ENCODE measurements at places on chromosomes 4 and X. TPM values are rescaled to one million over a fixed set of nuclear protein-coding genes. Genes with fewer than 3 reads are reported as not detected.

The PRDM5 gene
- 0.16 TPM for total RNA-seq

DNA sequence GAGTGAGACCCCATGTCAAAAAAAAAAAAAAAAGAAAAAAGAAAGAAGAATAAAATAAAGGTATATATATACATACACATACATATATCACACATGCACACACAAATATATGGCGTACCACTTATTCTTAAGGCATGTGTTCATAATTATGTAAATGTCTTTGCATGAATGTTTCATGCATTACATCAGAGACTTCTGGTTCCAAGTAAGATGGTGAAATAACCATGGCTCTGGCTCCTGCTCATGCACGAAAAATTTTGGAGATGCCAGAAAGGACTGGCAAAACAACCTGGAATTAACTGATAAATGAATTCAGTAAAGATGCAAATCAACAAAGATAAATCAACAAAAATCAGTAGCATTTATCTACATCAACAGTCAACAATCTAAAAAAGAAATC is 19.7 kb upstream of the FHIP1A start:
- no peak for DNase-seq

DNA sequence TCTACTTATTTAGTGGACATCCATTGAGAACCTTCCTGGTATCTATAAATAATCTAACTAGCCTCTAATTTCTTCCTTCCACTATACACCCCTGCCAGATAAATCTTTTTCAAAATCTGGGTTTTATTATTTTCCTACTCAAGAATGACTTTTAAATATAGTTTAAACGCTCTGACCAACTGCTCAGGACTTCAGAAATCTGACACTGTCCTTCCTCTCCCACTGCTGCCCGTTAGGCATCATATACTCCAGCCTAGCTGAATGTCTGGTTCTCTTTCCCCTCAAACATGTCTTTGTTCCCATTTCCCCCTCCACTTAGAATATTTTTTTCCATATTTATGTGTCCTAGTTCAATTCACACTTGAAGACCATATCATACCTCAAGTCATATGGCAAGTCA is 35.2 kb upstream of the CBLL2 start:
- no peak for DNase-seq

- DNase-seq, result no peak
Observed at GRCh38 chr4:1633993-1634392, 50.1 kb downstream of the FAM53A start.

DNA sequence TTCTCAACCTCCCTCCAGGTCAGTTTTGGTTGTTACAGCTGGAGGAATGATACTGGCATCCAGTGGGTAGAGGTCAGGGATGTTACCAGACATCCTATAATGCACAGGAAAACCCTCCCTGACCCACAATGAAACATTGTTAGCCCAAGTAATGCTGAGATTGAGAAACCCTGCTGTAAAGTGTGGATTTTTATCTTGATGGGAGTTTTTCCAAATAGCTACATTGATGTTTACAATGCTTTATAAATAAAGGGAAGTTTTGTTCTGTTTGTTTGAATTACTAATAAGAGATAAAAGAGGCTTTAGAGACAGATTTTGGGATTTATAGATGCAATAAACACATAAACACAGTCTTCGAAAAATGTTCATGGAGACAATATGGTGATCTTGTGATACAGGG is 194.0 kb upstream of the NUDT6 start:
- DNase-seq, result no peak

The SEC31A gene
- total RNA-seq, result 111 TPM

DNA sequence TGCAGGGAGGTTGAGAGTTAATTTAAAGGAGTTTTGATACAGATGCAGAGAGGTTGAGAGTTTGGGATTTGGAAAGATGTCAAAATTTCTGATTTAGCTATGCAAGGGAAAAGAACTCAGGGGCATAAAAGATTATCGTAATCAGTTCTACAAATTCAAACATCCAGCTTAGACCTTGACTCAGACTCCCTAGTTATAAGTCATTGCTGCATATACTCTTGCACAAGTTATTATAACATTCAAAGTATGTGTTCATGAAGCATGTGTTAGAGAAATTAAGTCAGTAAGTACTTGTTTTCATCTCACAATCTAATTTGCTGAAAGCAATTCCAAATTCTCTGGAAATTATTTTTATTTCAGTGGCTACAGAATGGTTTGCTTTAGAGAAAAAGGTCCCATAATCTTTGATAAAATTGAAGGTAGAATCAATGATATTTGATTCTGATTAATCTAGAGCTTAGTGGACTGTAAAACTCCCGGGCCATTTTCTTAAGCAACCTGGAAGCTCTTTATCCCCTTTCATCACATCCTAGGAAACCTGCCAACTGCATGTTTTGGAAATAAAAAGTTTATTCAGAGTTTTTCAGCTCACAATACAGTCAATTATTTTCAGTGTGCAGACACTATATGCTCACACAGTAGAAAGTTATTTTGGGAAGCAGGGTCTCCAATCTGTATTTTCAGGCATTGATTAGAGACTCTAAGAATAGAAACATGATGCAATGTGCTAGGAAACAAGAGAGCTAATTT is 132.9 kb upstream of the SPANXC start:
- no peak for DNase-seq

GRCh38 chrX:69603566-69604194 is 12.2 kb upstream of the EDA start:
- no peak for DNase-seq

GRCh38 chr4:128481752-128482480 is 194.3 kb upstream of the PGRMC2 start:
- no peak for DNase-seq

- no peak for DNase-seq
Observed at GRCh38 chr4:89101256-89102161, 9.8 kb upstream of the TIGD2 start.

DNA sequence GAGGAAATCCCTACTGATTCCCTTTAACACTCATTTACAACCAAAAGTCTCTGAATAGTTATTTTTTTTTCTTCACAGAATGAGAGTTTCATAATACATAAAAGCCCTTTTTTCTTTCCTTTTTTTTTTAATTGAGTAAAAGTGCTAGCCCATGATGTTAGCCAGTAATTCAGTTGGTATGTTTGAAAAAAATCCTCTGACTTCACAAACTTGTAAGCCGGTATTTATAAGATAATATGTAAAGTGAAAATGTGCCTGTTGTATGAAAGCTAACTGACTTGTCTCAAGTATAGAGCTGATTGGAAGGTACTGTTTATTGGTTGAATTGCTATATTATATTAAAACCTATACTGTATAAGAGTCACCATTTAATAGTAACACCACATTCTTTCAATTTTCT is 70.2 kb upstream of the NEIL3 start:
- DNase-seq, result no peak

- DNase-seq, result no peak
Observed at GRCh38 chrX:11768039-11768438, 10.0 kb downstream of the MSL3 start.

DNA sequence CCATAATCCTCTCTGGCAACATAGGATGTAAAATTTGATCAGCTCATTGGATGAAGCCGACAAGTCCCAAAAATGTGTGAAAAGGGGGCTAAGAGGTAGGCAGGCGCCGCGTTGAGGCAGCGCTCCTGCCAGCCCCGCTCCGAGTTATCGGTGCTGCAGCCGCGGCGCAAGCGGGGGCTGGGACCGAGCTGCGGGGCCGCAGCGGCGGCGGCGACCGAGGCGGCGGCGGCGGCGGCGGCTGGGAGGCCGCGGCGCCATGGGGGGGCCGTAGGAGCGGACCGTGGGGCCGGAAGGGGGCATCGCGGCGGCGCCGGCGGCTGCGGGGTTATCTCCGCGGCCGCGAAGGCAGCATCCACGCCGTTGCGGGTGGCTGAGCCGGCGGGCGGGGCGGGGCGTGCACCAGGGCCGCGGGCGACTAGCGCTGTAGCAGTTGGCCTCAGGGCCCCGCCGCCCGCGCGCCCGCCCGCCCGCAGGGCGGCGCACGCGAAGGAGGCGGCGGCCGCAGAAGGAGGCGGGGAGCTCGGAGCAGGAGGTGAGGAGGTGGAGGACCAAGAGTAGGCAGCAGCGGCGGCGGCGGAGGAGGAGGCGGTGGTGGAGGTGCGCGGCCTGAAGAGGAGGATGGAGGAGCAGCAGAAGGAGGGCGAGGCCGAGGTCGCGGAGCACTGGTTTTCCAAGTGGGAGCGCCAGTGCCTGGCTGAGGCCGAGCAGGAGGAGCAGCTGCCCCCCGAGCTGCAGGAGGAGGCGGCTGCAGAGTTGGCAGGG is 126.0 kb upstream of the CXorf66 start:
- DNase-seq, result peak; percentile 20

DNA sequence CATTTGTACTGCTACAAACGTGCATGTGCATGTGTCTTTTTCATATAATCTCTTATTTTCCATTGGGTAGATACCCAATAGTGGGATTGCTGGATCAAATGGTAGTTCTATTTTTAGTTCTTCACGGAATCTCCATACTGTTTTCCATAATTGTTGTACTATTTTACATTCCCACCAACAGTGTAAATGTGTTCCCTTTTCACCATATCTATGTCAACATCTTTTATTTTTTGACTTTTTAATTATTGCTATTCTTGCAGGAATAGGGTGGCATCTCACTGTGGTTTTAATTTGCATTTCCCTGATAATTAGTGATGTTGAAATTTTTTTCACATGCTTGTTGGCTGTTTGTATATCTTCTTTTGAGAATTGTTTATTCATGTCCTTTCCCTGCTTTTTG is 59.3 kb upstream of the PACRGL start:
- DNase-seq, result no peak

The ARMCX2 gene
- 3.6 TPM for total RNA-seq

DNA sequence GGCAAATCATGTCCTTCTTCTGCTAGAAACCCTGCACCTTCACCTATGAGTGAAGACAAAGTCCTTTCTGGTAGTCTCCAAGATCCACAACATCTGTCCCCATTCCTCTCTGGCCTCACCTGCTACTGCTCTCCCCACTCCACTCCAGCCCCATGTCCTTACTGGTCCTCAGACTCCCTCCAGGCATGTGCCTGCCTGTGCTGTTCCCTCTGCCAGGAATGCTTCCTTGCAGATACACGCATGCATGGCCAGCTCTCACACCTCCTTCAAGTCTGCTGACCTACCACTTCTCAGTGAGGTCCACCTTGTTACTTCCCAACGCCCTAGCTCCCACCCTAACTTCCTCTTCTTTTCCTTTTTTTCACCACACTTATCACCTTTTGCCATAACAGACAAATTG is 18.1 kb downstream of the HMGB2 start:
- DNase-seq, result no peak

DNA sequence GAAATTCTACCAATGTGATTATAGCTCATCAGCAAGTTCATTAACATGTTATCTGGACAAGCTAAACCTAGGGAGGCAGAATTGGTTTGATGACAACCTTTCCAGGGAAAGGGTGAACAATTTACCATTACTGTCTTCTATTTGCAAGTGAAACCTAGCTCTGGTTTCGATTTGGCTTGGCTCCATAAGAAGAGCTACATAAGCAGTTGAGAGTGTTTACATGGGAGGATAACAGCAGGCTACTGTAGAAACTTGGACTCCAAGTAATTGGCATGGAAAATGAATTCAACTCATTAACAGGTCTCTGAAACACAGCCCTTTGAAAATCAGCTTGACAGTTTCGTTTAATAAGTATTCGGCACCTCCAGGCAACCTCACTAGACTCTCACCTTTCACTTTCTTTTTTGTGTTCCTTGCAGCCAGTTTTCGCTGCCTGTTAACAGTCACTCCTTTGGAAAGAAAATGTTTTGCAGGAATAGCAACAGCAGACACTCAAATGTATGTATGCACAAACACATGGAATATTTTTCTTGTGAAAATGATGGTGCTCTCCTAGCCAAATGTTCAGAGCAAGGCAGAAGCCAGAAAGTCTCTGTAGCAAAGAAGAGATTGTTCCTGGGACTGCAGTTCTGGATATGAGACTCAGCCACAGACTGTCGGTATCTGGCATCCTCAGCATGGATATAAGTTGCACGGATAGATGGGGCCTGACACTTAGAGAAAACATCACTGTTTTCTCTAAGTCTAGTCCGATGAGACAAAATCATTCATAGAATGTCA is 27.5 kb downstream of the POU3F4 start:
- DNase-seq, result no peak

DNA sequence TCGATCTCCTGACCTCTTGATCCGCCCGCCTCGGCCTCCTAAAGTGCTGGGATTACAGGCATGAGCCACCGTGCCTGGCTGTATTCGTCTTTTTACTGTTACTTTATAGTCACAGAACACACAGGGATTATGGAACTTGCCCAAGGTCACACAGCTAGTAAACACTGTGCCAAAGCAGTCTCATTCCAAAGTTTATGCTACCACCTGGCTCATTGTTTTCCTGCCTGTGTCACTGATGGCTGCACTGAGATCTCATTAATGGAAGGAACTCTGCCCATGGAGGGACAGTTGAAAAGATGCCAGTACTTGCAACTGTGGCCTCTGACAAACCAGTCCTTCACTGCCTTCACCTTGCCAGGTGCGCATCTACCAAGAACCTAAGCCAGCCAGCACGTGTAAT is 517.7 kb downstream of the BCOR start:
- no peak for DNase-seq

DNA sequence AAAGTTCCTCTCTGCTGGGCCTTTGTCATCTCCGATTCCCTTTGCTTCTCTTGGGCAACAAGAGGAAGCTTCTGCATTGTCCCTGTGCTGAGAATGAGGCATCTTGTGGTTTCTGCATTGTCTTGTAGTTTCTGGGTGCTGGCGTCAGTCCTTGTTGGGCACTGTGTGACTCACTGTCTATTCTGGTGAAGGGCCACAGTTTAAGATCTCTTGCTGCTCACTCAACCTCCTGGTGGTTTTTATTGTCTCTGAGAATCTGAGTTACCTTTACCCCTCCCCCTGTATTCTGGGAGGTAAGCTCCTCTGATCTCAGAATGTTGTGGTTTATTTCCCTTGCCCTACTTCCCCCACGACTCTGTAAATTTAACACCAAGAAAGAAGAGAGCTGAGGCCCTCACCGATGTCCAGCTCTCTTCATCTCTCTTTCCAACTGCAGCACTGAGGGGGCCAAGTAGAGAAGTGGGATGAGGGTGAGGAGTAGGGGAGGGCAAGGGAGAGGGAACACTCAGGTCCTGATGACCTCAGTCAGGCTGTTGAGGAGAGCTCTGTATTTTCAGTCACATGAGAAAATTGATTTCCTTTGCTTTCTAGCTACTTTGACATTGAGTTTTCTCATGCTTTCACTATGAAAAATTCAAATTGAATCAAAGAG is 441.6 kb upstream of the PITX2 start:
- DNase-seq, result no peak

- DNase-seq, result no peak
Observed at GRCh38 chr4:88022289-88022688, 14.9 kb downstream of the PKD2 start.

DNA sequence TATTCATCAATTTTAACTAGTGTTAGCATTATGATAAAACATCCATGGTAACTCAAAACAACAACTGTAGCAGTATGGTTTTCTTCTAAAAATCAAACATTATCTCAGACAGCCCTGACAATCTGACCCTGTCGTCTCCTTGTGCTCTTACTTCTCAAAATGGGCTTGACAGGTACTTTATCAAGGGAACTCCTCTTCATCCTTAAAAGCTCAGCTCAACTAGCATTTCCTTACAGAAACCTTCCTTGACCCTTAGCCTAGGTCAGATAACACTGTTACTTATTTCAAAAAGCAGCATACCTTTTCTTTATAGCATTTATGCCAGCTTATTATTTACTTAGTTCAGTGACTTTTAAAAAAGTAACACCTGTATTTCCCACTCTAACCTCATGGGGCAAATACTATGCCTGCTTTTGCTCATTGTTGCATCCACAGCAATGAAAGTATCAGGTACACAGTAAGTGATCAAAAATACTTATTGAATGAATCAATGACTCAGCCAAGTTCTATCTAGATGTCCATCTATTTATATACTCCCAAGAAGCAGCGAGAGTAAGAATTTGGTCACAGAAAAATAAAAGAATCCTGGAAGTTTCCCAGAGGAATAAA is 41.9 kb downstream of the ADAMTS3 start:
- DNase-seq, result no peak

The ADH7 gene
- not detected for total RNA-seq

The OPRPN gene
- total RNA-seq, result not detected

The MTNR1A gene
- total RNA-seq, result not detected

Measured in activated CD8-positive, alpha-beta T cell treated with anti-CD3 and anti-CD28 coated beads, Interleukin-2, amount 10 ng/mL, durations not matched to agents 7 days and 5 days (primary cell).